ENCODE measurements at places on chromosomes 3 and 15.

- peak; percentile 86 for DNase-seq
Measured at GRCh38 chr15:40843885-40844695, at the start of gene SPINT1. Gene SPINT1 (plus strand): TSS chr15:40844048. CDS start chr15:40844555, 507 bp downstream.

DNA sequence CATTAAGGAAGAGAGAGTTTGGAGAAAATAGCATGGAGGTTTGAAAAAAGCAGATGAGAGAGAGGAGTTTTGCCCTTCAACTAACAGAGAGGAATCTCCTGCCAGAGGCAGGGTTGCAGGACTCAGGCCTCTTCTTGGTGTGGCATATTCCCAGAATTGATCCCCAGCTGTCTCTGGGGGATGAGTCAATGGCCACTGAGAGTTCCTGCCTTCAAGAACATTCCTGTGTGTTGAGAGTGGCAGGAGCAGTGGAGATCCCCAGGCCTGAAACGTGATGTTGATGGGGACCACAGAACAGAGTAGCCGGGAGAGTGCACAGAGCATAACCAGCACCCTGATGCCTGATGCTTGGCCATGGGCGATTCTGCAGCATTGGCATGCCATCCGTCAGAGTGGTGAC is 348.4 kb upstream of the THBS1 start:
- no peak for DNase-seq

DNA sequence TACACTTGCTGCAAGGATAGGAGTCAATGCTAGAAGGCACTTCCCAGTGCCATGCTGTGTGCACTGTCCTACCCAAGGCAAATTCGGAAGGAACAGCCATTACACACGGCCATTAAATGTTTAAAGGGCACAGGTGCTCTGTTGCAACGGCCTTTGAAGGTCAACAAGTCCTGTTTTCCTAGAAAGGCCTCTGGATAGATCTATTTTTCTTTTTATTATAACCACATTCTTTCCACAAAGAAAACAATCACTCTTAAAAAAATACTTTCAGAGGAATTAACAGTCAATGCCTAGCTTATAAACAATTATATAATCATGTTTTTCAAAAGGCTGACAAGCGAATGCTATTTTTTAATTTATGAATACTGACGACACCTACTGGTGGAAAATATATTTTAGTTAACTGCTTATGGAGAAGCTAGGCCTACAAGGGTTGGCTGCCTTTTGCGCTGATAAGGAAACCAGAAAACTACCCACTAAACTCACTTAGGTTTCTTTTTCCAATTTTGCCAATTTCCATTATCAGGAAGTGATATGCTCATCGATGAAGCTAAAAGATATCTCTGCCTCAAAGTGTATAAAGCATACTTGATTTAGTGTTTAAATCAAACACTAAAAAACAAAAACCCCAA is 2.4 kb downstream of the ARHGEF3 start:
- peak; percentile 32 for DNase-seq

- DNase-seq = no peak
Measured at GRCh38 chr3:166531730-166532129, 694.5 kb upstream of the BCHE start.

- no peak for DNase-seq
Measured at GRCh38 chr15:40955930-40956540, 2.8 kb downstream of the CHAC1 start.

DNA sequence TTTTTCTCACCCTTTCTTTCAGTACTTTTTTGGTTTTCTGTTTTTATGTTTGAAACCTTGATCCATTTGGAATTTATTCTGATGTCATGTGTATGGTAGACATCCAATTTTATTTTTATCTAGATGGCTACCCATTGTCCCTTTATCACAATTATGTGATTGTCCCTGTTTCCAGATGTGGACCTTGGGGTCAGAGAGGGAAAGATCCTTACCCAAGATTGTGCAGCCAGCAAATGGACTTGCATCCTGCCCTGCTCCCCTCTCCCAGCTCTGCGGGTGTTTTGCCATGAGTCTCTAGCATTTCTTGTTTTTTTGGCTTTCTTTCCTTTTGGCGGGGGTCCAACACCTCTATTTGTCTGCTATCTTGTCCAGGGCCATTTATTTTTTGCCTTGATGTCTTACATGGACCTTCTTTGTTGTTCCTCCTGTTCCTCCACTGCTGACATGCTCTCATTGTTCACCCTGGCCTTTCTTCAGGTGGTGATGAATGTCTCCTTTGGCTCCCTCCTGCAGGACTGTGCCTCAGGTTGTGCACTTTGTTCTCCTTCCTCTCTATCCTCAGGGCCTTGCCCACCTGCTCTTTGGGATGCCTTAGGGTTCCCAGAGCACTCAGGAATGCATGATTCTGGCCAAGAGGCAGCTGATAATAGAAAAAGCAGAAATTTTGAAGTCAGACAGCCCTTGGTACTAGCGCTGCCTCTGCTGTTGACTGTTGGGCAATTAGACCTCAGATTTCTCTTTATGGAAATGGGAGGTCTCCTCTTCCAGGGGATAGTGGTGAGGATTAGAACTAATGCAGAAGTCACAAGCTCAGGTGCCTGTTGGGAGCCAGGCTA is 84.3 kb downstream of the EEFSEC start:
- no peak for DNase-seq

GRCh38 chr3:134611516-134611915 is 39.3 kb downstream of the KY start:
- no peak for DNase-seq

- no peak for DNase-seq
Measured at GRCh38 chr15:35058534-35059054, 26.5 kb downstream of the NANOGP8 start.

- DNase-seq = no peak
Measured at GRCh38 chr3:12751571-12751970, 7.5 kb downstream of the TMEM40 start.

GRCh38 chr15:68554721-68555678 is 23.8 kb upstream of the CORO2B start:
- DNase-seq = no peak

DNA sequence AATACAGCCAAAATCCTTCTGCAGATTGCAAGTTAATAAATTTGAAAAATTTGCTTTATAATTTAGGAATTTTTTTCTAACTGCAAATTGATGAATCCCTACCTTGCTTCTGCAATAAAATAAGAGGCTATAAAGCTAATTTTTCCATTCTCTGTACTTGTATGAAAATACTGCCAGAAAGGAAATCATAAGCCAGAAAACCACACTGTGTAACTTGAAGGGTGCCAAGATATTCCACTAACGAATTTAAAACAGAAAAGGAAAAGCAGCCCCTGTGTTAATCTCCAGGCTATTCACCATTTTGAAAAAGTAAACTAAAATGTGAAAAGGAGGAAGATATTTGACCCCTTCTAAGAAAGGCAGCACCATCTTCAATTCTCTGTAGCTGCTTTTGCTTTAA is 557.9 kb upstream of the ZNF385D start:
- DNase-seq = no peak

DNA sequence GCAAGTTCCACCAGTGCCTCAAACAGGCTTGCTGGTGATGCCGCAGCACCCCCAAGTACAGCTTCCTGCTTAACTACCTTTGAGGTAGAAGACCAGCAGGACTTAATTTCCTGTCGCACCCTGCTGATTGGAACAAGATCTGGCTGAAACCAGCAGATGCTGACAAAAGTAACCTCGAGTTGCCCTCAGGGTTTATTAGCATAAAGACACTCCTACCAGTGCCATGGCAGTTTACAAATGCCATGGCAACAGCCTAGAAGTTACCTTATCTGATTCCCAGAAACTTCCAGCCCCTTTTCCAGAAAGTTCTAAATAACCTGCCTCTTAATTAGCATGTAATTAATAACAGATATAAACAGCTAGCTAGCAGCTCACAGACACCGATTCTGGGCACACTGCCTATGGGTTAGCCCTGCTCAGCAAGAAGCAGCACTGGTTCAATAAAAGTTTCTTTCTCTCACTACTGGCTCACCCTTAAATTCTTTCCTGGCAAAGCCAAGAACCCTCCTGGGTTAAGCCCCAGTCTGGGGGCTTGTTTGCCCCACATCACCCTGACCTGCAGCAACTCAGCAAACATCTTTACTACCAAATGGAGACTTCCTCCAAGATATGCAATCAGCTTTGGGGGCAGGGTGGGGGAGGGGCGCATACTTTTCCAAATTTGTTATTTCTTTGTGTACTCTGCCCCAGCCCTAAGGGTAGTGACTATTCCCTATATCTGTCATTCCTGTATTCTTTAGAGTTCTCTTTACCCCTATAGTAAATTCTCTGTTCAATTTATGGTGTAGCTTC is 54.2 kb downstream of the MAP4 start:
- DNase-seq = no peak

GRCh38 chr3:107032111-107032510 is 345.1 kb upstream of the CCDC54 start:
- DNase-seq = no peak

DNA sequence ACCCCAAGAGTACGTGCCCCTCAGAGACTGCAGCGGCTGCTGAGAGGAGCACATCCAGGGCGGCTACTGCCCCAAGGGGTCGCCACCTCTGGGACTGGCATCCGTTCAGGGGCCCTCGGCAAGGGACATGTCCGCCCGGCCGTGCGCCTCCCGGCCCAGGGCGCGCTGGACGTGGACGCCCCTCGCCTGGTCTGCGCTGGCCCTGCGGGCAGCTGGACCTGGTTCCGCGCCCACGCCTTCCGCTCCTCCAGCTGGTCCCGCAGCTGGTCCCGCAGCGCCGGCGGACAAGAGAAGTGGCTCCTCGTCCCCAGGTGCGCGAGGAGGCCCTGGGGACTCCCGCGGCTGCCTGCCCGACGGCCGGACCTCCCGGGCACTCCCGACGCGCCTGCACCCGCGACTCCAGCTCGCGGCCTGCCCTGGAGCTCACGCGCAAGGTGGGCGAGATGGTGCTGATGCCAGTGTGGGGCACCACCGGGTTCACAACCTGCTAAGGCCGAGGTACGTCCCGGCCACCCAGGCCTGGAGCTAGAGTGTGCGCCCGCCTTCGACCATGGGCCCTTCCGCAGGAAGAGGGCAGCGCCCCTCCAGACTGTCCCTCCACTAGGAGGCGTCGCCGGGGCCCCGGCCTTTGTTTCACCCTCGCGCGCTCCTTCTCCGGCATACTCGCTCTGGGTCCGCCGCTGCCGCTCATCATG is 14.4 kb upstream of the GP9 start:
- DNase-seq = no peak

GRCh38 chr3:136018876-136019275 is 53.3 kb downstream of the PPP2R3A start:
- DNase-seq = no peak

- peak; percentile 34 for DNase-seq
Measured at GRCh38 chr3:58529516-58530353, 7.3 kb downstream of the ACOX2 start.

GRCh38 chr15:71186267-71186666 is 71.0 kb downstream of the THSD4 start:
- no peak for DNase-seq

GRCh38 chr3:120741837-120742197 is 499 bp downstream of the RABL3 start:
- DNase-seq = no peak

DNA sequence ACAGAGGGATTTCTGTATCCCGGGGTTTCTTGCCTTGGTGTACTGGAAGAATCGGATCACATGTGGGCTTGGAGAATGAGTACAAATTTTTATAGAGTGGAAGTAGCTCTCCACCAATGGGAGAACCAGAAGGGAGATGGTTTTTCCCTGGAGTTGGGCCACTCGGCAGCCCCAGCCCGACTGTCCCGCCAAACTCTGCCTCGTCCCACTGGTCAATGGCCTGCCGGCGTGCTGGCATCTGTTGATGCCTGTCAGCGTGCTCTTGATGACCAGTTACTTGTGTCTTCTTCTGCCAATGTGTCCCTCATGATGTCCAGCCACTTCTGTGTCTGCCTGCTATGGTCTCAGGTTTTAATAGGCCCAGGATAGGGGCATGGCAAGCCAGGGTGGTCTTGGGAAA is 100.5 kb downstream of the CFAP44 start:
- DNase-seq = no peak

GRCh38 chr3:111691293-111691909 is 96.3 kb upstream of the ZBED2 start:
- DNase-seq = no peak

DNA sequence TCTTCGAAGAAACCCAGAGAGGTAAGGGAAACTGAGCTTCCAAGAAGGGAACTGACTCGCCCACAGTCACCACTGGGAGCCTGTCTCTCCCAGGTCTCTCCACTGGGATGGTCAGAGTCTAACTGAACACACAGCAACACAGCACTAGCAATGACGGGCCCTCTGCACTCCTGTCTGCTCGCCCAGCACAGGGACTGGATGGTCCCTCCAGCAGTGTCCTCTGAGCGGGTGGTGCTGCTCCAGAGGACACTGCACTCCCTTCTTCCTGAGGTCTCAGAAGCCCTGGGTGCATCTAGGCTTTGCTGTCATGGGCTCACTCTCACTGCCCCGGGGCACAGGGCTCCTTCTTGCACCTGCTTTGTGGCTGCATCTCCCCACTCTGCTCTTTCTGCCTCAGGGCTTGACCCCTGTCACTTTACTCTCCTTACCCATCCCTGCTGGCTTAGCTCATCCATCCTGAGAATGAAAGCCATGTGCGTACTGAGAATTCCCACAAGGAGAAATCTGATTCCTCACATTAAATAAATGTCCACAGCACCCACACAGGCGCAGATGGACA is 356.6 kb downstream of the GABRG3 start:
- no peak for DNase-seq

- DNase-seq = no peak
Measured at GRCh38 chr3:120481081-120481480, 30.3 kb upstream of the FSTL1 start.

GRCh38 chr3:194370753-194371152 is 1.2 kb upstream of the LRRC15 start:
- DNase-seq = no peak

GRCh38 chr3:101036213-101036618 is 43.0 kb upstream of the ABI3BP start:
- DNase-seq = no peak

GRCh38 chr3:122728756-122729514 is 48.3 kb downstream of the PARP14 start:
- no peak for DNase-seq

GRCh38 chr3:73433687-73434086 is 191.1 kb downstream of the PDZRN3 start:
- no peak for DNase-seq

DNA sequence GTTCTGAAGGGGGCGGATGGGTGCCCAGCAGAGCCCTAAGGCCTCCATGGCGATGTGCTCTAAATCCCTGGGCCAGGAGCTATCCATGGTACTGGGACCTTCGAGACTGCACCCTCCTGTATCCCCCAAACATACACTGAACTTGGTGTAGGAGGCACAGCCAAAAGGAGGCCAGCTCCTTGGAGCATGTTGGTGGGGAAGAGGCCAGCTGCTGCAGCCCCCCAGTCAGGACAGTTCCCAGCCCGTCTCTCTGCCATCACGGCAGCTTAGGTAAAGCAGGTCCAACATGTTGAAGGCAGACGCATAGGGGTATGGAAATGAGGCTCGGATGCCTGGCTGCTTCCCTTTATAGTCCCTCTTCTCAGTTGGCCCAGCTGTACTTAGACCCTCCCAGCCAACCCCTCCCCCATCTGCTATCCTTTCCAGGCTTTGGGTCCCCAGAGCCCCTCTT is 1.8 kb downstream of the CAMKV start:
- DNase-seq = peak; percentile 53

DNA sequence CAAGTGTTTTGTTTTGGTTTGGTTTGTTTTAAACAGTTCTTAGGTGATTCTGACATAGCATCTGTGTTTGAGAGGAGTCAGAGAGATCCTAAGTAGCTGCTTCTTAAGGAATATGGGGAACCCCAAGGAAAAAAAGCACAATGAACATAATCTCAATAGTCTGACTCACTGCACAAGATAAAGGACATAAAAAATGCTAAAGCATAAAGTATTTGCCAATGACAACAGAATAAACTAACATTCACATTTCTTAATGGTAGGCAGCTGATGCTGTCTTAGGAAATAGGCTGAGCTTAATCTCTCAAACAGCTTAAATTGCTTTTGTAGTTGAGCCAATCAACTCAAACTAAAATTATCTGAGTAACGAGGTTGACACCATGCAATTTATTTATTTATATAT is 2.9 kb downstream of the NCEH1 start:
- no peak for DNase-seq

All from K562 (cell line).